Stimulated activated CD8-positive, alpha-beta memory T cell treated with anti-CD3 and anti-CD28 coated beads, Interleukin-12 subunit alpha, Interleukin-12 subunit beta, amount 100 ng/mL, for 4 hours (primary cell): ENCODE measurements at places on chromosomes 6 and 20.

- no peak for DNase-seq
Measured at GRCh38 chr6:56772737-56773184, 130.1 kb upstream of the DST start.

DNA sequence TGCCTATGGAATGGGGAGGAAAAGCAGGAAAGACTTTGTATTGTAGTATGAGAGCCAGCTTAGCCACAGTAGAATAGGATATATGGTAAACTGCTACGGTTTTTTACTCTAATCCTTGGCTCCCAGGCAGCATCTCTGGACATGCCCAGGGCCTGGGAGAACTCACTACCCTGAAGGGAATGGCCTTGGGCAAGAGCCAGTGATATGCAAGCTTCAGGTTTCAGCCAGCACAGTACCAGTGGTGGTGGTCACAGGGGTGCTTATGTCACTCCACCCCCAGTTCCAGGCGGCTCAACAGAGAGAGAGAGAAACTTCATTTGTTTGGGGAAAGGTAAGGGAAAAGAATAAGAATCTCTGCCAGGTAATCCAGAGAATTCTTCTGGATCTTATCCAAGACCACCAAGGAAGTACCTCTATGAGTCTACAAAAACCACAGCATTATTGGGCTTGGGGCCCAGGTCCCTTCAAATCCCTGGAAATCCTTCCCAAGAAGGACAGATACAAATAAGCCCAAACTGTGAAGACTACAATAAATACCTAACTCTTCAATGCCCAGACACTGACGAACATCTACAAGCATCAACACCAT, 121.2 kb downstream of the THBS2 start:
- DNase-seq, result no peak

GRCh38 chr6:109808837-109809236, 117.7 kb downstream of the FIG4 start:
- DNase-seq, result no peak

DNA sequence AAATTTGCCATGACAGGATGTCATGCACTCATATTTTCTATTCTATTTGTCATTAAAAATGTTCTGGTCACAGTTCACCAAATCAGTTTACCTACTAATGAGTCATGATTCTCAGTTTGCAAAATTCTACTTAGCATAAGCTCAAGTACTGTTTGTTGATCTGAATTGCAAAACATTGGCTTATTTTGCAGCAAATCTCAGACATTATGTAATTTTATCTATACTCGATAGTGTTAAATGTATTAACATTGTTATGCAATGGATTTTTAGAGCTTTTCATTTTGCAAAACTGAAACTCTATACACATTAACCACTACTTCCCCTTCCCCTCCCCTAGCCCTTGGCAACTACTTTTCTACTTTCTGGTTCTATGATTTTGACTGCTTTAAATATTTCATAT, 213.8 kb upstream of the ZFP64 start:
- no peak for DNase-seq

GRCh38 chr20:45358282-45359068, 4.5 kb upstream of the SYS1 start:
- DNase-seq, result no peak

DNA sequence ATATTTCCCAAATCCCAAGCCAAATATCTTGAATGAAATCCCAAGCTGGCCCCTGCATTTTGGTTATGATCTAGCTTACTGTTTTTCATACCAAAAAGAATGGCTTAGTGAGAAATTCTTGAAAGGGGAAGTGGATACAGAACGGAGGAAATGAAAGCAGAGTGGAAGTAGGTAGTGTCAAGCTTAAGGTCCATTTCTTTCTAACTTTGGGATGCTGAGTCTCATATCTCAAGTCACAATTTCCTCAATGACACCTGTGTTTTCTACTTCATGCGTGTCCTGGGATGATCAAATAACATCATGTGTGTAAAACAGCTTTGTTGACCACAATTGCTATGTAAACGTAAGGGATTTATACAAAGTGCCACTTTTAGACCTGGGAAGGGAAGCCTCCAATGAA, 238.8 kb upstream of the SLC35B3 start:
- no peak for DNase-seq

DNA sequence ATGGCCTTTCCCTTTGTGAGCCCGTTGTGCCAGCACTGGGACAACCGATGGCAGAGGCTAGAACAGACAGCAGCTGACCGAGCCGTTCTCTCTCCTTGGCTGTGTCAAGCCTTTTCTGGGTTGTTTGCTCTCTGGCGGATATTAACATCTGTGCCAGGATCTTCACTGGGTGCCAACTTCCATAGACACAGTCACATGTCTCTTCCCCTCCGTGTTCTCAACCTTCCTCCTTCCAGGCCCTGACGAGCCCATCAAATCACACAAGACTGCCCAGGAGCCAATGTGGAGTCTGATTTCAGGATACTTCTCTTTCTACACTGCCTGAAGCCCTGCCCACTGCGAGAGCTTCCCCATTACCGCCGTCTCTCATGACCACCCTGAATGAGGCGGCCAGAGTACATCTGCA, 111.0 kb upstream of the RALGAPA2 start:
- DNase-seq, result no peak

DNA sequence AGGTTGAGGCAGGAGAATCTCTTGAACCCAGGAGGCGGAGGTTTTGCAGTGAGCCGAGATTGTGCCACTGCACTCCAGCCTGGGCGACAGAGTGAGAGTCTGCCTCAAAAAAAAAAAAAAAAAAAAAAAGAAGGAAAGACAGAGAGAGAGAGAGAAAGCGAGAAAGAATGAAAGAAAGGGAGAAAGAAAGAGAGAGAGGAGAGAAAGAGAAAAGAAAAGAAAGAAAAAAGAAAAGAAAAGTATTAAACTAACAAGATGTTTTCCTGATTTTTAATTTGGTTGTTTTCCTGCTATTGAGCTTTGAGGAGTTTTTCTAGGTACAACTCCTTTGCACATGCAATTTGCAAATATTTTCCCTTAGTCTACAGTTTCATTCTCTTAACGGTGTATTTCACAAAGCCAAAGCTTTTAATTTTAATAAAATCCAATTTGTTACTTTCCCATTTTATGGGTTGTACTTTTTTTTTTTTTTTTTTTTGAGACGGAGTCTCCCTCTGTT, 10.8 kb upstream of the TRERF1 start:
- DNase-seq, result no peak

- no peak for DNase-seq
Measured at GRCh38 chr20:61411743-61412142, 159.7 kb downstream of the CDH4 start.

GRCh38 chr20:46073024-46073423, 16.7 kb downstream of the NCOA5 start:
- no peak for DNase-seq
